Suprapubic skin (tissue), 4 donors: ENCODE measurements at places on chromosomes 16 and 17.

GRCh38 chr17:40615068-40615840 is 32.4 kb downstream of the SMARCE1 start:
- no peak overlapping the region for H3K27ac ChIP-seq
- DNase-seq = no peak
- H3K36me3 ChIP-seq = no peaks in the 10 kb centered on the region
- H3K4me1 ChIP-seq = peaks cover 37% of the 10 kb centered on the region

DNA sequence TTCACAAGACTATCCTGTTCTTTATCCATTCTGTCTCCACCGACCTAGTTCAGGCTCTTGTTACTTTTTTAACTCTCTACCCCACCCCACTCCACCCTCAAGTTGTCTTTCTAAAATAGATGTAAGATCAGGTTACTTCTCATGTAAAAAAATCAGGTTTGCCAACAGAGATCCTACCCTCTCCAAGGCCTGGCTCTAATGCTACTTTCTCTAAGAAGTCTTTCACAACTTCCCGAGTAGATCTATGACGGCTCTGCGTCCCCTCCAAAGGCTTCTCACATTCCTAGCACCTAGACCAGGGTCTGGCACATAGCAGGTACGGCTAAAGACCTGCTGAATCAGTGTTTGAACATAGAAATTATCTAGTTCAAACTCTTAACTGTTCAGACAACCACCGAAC is 14.1 kb upstream of the ITGAE start:
- H3K4me3 ChIP-seq = no peak overlapping the region
- no peaks in the 10 kb centered on the region for H3K4me1 ChIP-seq
- no peaks in the 10 kb centered on the region for H3K27me3 ChIP-seq
- H3K27ac ChIP-seq = no peak overlapping the region
- H3K36me3 ChIP-seq = peaks cover 100% of the 10 kb centered on the region

- DNase-seq = no peak
- no peaks in the 10 kb centered on the region for H3K27me3 ChIP-seq
- peaks cover 23% of the 10 kb centered on the region for H3K4me1 ChIP-seq
- peaks cover 35% of the 10 kb centered on the region for H3K36me3 ChIP-seq
Observed at GRCh38 chr16:31710880-31711279, 162.7 kb upstream of the ZNF267 start.

GRCh38 chr17:9206741-9207332 is 185.5 kb downstream of the NTN1 start:
- H3K4me3 ChIP-seq = no peak overlapping the region
- H3K36me3 ChIP-seq = no peaks in the 10 kb centered on the region
- no peaks in the 10 kb centered on the region for H3K27me3 ChIP-seq
- peaks cover 17% of the 10 kb centered on the region for H3K4me1 ChIP-seq
- no peak for DNase-seq
- no peak overlapping the region for H3K27ac ChIP-seq

DNA sequence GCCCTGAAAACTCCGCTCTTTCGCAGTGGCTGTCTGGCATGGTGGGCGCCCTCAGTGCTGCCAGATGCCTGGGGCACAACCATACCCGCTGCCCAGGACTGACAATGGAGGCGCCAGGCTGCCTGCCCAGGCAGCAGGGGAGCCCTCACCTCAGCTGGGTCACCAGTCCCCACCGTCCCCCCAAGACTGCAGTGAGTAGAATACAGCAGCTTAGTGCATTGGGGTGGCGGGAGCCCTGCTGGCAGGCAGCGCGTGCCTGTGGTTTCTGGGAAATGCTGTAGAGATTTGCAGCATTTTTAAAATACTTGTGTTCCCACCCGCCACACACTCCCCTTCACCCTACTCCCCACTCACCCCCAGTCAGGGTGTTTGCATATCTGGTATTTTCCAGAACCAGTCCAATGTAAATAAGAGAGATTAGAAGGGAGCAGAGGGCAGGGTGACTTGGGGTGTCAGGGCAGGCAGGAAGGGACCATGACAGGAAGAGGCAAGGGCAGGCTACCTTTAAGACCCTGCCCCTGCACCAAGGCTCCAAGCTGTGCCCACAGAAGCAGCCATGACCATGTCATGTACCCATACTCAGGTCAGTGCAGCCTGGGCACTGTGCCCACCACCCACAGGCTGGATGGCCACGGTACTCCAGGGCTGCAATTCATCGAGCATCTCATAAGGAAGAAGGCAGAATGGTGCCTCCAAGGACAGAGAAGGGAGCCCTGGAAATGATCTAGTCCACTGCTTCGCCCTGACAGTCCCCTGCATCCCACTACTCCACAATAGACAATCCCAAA is 21.5 kb downstream of the MYO18A start:
- no peaks in the 10 kb centered on the region for H3K36me3 ChIP-seq
- H3K27ac ChIP-seq = peak overlapping the region; percentile 4
- peaks cover 70% of the 10 kb centered on the region for H3K4me1 ChIP-seq

GRCh38 chr17:14158707-14159106 is 78.0 kb downstream of the CDRT15 start:
- H3K4me1 ChIP-seq = no peaks in the 10 kb centered on the region
- H3K4me3 ChIP-seq = no peak overlapping the region
- DNase-seq = no peak
- peaks cover 6% of the 10 kb centered on the region for H3K36me3 ChIP-seq

GRCh38 chr17:28745786-28746411 is 2.1 kb downstream of the TRAF4 start:
- H3K36me3 ChIP-seq = peaks cover 23% of the 10 kb centered on the region
- H3K4me3 ChIP-seq = peak overlapping the region; percentile 68
- H3K27ac ChIP-seq = peak overlapping the region; percentile 95
- H3K4me1 ChIP-seq = peaks cover 87% of the 10 kb centered on the region
- no peaks in the 10 kb centered on the region for H3K27me3 ChIP-seq

- H3K4me3 ChIP-seq = no peak overlapping the region
- H3K27me3 ChIP-seq = no peaks in the 10 kb centered on the region
- DNase-seq = no peak
- peaks cover 29% of the 10 kb centered on the region for H3K4me1 ChIP-seq
Observed at GRCh38 chr17:74773871-74774286, 2.3 kb downstream of the NAT9 start.

- no peaks in the 10 kb centered on the region for H3K4me1 ChIP-seq
- no peaks in the 10 kb centered on the region for H3K27me3 ChIP-seq
- no peak overlapping the region for H3K4me3 ChIP-seq
- DNase-seq = no peak
- H3K27ac ChIP-seq = no peak overlapping the region
- H3K36me3 ChIP-seq = peaks cover 20% of the 10 kb centered on the region
Observed at GRCh38 chr17:27873746-27874145, 19.4 kb downstream of the LYRM9 start.

- H3K4me1 ChIP-seq = peaks cover 14% of the 10 kb centered on the region
- no peak overlapping the region for H3K27ac ChIP-seq
- no peaks in the 10 kb centered on the region for H3K36me3 ChIP-seq
- no peak overlapping the region for H3K4me3 ChIP-seq
Observed at GRCh38 chr17:64337676-64338075, 53.0 kb downstream of the PECAM1 start.

- no peak overlapping the region for H3K4me3 ChIP-seq
- H3K4me1 ChIP-seq = peaks cover 4% of the 10 kb centered on the region
- no peak overlapping the region for H3K27ac ChIP-seq
Observed at GRCh38 chr17:55462711-55463110, 41.1 kb upstream of the MMD start.

GRCh38 chr17:4529533-4530152 is 25.5 kb downstream of the MYBBP1A start:
- no peak for DNase-seq
- no peak overlapping the region for H3K27ac ChIP-seq
- H3K36me3 ChIP-seq = no peaks in the 10 kb centered on the region
- H3K4me1 ChIP-seq = peaks cover 21% of the 10 kb centered on the region
- no peak overlapping the region for H3K4me3 ChIP-seq

GRCh38 chr17:77424585-77425344 is 284.0 kb downstream of the SEC14L1 start:
- H3K4me3 ChIP-seq = no peak overlapping the region
- no peaks in the 10 kb centered on the region for H3K36me3 ChIP-seq
- H3K27ac ChIP-seq = peak overlapping the region; percentile 88
- no peaks in the 10 kb centered on the region for H3K27me3 ChIP-seq
- peaks cover 99% of the 10 kb centered on the region for H3K4me1 ChIP-seq
- DNase-seq = peak; percentile 93

DNA sequence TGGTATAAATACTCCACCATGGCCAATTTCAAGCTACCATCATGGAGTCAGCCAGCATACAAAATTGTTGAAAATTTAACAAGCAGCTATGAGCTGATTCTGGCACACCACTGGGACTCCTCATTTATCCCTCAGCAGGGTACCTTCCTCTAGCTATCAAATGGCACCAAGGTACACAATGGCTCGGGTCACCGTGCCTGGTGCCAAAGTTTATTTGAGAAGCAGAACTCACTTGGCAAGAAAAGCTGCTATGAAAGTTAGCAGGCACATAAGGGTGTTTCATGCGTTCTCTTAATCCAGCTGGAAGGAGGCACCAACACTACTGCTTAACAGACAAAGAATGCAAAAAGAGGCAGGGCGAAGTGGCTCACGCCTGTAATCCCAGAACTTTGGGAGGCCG is 51.6 kb downstream of the IKZF3 start:
- no peaks in the 10 kb centered on the region for H3K4me1 ChIP-seq
- no peak overlapping the region for H3K4me3 ChIP-seq
- H3K36me3 ChIP-seq = no peaks in the 10 kb centered on the region
- no peak for DNase-seq

DNA sequence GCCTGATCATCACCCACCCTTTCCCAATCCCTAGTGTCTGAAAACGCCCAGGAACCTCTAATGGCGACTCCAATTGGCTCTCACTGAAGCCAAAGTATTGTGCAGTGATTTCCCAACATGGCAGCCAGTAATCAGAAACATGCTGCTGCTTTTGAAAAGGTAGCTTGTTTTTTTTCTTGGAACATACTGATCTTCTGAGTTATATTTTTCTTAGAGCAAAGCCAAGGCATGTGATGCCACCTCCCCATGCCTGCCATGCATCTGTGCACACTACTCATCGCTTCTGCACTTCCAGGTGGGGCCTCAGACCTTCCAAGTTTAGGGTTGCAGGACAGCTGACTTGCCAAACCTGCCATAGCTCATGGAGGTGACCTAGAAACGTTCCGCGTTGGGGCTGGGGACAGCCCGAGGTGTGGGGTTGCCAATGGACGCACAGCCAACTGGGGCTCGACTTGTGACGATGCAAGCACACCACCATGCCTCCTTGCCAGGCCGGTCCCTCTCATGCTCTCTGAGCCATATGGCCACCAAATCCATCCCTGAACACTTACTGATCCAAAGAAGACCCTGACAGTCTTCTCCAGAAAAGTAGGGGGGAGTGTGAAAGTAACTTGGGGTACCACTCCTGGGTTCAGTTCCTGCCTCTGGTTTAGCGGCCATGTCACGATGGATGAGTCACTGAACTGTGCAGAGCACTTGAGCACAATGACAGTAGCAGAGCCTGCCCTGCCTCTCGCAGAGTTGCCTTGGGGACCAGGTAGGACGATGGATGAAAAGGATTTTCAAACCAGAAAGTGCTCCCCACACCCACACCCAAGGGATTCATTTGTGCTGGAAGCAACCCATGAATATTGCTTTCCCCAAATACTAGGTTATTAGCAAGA is 155.7 kb downstream of the CCDC182 start:
- peak; percentile 59 for DNase-seq
- H3K27me3 ChIP-seq = peaks cover 6% of the 10 kb centered on the region
- H3K36me3 ChIP-seq = no peaks in the 10 kb centered on the region
- no peak overlapping the region for H3K4me3 ChIP-seq

- H3K36me3 ChIP-seq = no peaks in the 10 kb centered on the region
- DNase-seq = no peak
- H3K4me3 ChIP-seq = no peak overlapping the region
- peaks cover 13% of the 10 kb centered on the region for H3K27me3 ChIP-seq
Observed at GRCh38 chr16:21684199-21684598, 20.4 kb downstream of the OTOA start.
